Esophagus muscularis mucosa (tissue), 4 donors: ENCODE measurements at places on chromosomes 3 and 15. TPM values are rescaled to one million over a fixed set of nuclear protein-coding genes. Genes with fewer than 3 reads are reported as not detected.

- H3K27ac ChIP-seq, result no peak overlapping the region
- H3K4me1 ChIP-seq, result peaks cover 18% of the 10 kb centered on the region
- H3K27me3 ChIP-seq, result no peaks in the 10 kb centered on the region
- H3K4me3 ChIP-seq, result no peak overlapping the region
- no peak for DNase-seq
- H3K36me3 ChIP-seq, result no peaks in the 10 kb centered on the region
These were observed 192.5 kb upstream of the TPRG1 start for GRCh38 chr3:188979248-188979647.

The FMN1 gene
- 4.8 TPM for total RNA-seq

- H3K27me3 ChIP-seq, result no peaks in the 10 kb centered on the region
- no peaks in the 10 kb centered on the region for H3K36me3 ChIP-seq
- H3K4me1 ChIP-seq, result peaks cover 24% of the 10 kb centered on the region
- no peak for DNase-seq
- no peak overlapping the region for H3K27ac ChIP-seq
These were observed 21.6 kb downstream of the P3H2 start for GRCh38 chr3:190099099-190099498.

GRCh38 chr3:674116-674515 is 418.7 kb upstream of the CNTN6 start:
- no peaks in the 10 kb centered on the region for H3K4me1 ChIP-seq
- no peaks in the 10 kb centered on the region for H3K36me3 ChIP-seq
- no peak for DNase-seq
- no peak overlapping the region for H3K27ac ChIP-seq

The ERC2 gene
- total RNA-seq, result 1.7 TPM

- H3K27ac ChIP-seq, result no peak overlapping the region
- H3K36me3 ChIP-seq, result no peaks in the 10 kb centered on the region
- H3K4me1 ChIP-seq, result no peaks in the 10 kb centered on the region
- no peak for DNase-seq
- H3K27me3 ChIP-seq, result no peaks in the 10 kb centered on the region
These were observed 641.5 kb downstream of the PLOD2 start for GRCh38 chr3:145519398-145520047.

DNA sequence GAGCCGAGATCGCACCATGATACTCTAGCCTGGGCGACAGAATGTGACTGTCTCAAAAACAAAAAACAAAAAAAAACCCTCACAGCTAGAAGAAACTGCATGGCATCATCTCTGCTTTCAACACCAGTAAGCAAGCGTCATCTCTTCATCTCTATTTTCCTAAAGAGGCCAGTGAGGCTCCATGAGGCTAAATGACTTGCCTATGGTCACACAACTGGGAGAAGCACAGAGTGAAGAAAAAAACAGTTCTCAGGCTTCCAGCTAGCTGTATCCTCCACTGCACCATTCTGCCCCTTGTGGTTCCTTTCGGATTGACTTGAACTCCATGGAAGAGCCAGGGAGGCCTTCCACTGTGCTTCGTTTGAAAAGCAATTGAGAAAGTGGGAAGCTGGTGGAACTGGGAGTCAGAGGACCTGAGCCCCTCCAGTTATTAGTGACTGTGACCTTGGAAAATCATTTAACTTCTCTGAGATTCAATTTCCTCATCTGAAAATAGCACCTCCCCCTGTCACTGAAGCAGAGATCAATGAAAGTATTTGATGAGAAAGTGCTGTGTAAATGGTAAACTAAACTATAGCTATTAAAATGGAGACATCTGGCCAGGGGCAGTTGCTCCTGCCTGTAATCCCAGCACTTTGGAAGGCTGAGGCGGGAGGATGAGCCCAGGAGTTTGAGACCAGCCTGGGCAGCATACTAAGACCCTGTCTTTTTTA is 32.1 kb upstream of the DENND4A start:
- H3K4me1 ChIP-seq, result peaks cover 7% of the 10 kb centered on the region
- H3K4me3 ChIP-seq, result no peak overlapping the region

DNA sequence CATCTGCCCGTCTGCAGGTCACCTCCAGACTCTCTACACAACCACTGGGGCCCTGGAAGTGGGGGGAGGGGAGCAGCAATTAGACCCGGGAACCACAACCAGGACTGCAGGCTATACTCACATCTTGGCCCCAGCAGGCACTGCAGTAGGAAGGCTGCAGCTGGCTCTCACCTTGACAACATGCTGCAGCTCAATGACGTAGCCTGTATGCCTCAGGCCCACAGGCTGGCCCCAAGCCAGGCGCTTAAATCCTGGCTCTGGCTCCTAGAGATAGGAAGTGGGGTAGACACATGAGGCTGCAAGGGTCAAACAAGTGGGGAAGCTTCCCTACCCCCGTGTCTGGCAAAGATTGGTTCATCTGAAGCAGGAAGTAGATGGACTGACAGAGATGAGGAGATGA is 4.6 kb upstream of the QRICH1 start:
- H3K36me3 ChIP-seq, result peaks cover 71% of the 10 kb centered on the region
- no peak overlapping the region for H3K27ac ChIP-seq
- no peaks in the 10 kb centered on the region for H3K27me3 ChIP-seq
- no peak for DNase-seq
- no peak overlapping the region for H3K4me3 ChIP-seq

DNA sequence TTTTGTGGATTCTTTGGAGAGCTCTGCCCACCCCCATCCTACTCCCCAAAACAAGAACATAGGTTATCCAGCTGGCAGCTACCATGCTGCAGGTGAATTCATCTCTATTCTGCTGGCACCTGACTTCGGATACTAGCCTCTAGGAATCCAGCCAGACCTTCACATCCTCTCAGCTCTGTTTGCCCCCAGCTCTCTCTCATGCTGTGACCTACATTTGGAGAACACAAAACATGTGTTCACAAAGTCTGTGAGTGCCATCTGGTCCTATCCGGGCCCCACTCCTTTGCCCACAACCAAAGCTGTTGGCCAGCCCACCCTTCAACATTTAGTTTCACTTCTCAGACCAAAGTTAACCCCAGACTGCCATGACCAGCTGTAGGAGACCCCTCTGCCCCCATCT is 89.4 kb upstream of the C3orf80 start:
- H3K36me3 ChIP-seq, result no peaks in the 10 kb centered on the region
- H3K27ac ChIP-seq, result no peak overlapping the region
- H3K4me1 ChIP-seq, result no peaks in the 10 kb centered on the region
- no peaks in the 10 kb centered on the region for H3K27me3 ChIP-seq

- no peaks in the 10 kb centered on the region for H3K27me3 ChIP-seq
- no peak overlapping the region for H3K27ac ChIP-seq
- H3K4me1 ChIP-seq, result peaks cover 18% of the 10 kb centered on the region
- DNase-seq, result no peak
- H3K36me3 ChIP-seq, result no peaks in the 10 kb centered on the region
These were observed 193.9 kb upstream of the THRB start for GRCh38 chr3:24688446-24689148.

The CPLX3 gene
- not detected for total RNA-seq

- no peak overlapping the region for H3K4me3 ChIP-seq
- H3K36me3 ChIP-seq, result no peaks in the 10 kb centered on the region
- no peak overlapping the region for H3K27ac ChIP-seq
- no peaks in the 10 kb centered on the region for H3K27me3 ChIP-seq
- peaks cover 10% of the 10 kb centered on the region for H3K4me1 ChIP-seq
- peak; percentile 53 for DNase-seq
These were observed 28.5 kb upstream of the SNRK start for GRCh38 chr3:43257850-43258249.

The ECE2 gene
- 0.69 TPM for total RNA-seq

- no peak overlapping the region for H3K4me3 ChIP-seq
- no peaks in the 10 kb centered on the region for H3K4me1 ChIP-seq
- DNase-seq, result no peak
- no peaks in the 10 kb centered on the region for H3K36me3 ChIP-seq
These were observed 892.0 kb downstream of the NAALADL2 start for GRCh38 chr3:175751089-175751488.

DNA sequence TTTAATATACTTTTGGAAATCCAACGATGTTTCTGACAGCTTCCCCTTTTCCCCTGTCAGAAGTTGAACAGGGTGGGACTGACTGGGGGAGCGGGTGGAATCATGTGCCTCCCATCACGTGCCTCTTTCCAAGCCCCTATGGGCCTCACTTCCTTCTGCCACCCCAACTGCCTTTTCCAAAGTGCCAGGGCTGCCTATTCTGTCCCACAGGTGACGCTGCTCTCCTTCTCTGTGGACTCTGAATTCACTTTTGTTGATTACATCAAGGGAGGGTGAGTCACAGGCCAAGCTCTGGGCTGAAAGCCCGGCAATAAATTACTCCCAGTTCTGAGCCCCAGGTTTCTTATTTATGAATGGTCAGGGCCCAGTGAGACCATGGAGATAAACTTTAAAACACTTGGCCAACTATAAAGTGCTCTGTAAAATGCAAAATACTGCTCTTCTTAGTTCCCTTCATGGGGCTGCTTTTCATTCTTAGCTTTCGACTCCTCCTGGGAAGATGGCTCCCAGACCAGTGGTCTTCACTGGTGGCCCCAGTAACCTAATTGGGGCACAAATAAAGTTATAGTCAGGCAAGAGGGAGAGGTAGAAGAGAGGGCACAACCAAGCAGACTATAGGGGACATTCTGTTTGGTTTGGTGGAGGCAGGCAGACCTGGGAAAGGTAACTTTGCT is 12.3 kb downstream of the CPNE9 start:
- no peaks in the 10 kb centered on the region for H3K27me3 ChIP-seq
- peak; percentile 94 for DNase-seq
- no peaks in the 10 kb centered on the region for H3K36me3 ChIP-seq

The HRG gene
- total RNA-seq, result not detected

GRCh38 chr3:20809356-20809755 is 623.4 kb upstream of the SGO1 start:
- H3K27me3 ChIP-seq, result no peaks in the 10 kb centered on the region
- H3K27ac ChIP-seq, result no peak overlapping the region
- no peak for DNase-seq
- H3K36me3 ChIP-seq, result no peaks in the 10 kb centered on the region
- no peak overlapping the region for H3K4me3 ChIP-seq

- no peaks in the 10 kb centered on the region for H3K27me3 ChIP-seq
- H3K36me3 ChIP-seq, result no peaks in the 10 kb centered on the region
- H3K4me3 ChIP-seq, result no peak overlapping the region
- peaks cover 4% of the 10 kb centered on the region for H3K4me1 ChIP-seq
These were observed 51.2 kb downstream of the LRTM1 start for GRCh38 chr3:54876694-54877093.

GRCh38 chr3:18127859-18128681 is 297.1 kb downstream of the SATB1 start:
- H3K36me3 ChIP-seq, result no peaks in the 10 kb centered on the region
- H3K27ac ChIP-seq, result no peak overlapping the region
- H3K4me3 ChIP-seq, result no peak overlapping the region
- H3K4me1 ChIP-seq, result no peaks in the 10 kb centered on the region
- no peak for DNase-seq
- H3K27me3 ChIP-seq, result no peaks in the 10 kb centered on the region

- no peak overlapping the region for H3K27ac ChIP-seq
- H3K27me3 ChIP-seq, result no peaks in the 10 kb centered on the region
- DNase-seq, result no peak
- no peaks in the 10 kb centered on the region for H3K4me1 ChIP-seq
These were observed 110.1 kb upstream of the SKOR1 start for GRCh38 chr15:67715170-67715569.

The EXD1 gene
- not detected for total RNA-seq

DNA sequence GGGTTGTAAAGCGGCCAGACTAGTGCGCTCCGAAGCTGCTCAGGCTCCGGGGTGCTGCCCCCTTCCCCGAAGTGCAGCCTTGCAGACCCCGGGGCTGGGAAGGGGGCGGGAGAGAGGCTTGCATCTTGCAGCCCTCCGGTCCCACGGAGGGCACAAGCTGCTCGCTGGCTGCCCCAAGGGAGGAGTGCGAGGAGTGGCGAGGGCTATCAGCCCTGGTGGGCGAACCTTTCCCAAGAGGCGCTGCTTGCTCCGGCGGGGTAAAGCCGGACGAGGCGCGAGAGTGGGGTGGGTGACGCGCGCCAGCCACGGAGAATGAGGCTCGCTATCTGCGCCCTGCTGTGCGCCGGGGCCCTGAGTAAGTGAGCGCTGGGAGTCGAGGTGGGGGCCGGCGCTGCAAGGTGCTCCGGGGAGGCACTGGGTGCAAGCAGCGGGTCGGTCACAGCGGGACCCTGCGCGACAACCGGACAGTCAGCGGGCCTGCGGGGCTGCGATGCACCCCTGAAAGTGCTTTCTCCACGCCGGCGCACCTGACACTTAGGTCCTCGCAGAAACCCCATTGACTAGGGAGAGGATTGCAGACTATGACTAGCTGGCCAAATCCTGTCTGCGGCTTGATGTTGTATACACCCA is 12.7 kb upstream of the TOPBP1 start:
- H3K27me3 ChIP-seq, result peaks cover 12% of the 10 kb centered on the region
- H3K27ac ChIP-seq, result no peak overlapping the region
- no peak for DNase-seq
- peaks cover 11% of the 10 kb centered on the region for H3K4me1 ChIP-seq
- no peaks in the 10 kb centered on the region for H3K36me3 ChIP-seq

The SERPINI2 gene
- total RNA-seq, result 0.32 TPM

DNA sequence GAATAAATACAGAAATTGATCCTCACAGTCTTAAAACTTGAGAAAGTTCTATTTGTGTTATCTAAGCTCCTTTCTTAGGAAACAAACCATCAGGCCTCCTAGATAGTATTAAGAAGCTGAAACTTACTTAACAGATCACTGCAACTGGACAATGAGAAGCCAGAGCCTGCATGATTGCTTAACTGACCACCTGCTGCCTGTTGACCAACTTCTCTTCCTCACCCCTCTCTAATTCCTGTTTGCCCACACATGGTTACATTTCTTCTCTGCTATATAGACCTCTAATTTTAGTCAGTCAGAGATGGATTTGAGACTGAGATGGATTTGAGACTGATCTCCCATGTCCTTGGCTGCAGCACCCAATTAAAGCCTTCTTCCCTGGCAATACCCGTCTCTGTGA is 13.5 kb downstream of the CCPG1 start:
- peaks cover 2% of the 10 kb centered on the region for H3K4me1 ChIP-seq
- no peak for DNase-seq
- no peaks in the 10 kb centered on the region for H3K27me3 ChIP-seq
- H3K36me3 ChIP-seq, result peaks cover 5% of the 10 kb centered on the region
- no peak overlapping the region for H3K4me3 ChIP-seq
- H3K27ac ChIP-seq, result no peak overlapping the region

The MYL3 gene
- total RNA-seq, result 9.5 TPM

DNA sequence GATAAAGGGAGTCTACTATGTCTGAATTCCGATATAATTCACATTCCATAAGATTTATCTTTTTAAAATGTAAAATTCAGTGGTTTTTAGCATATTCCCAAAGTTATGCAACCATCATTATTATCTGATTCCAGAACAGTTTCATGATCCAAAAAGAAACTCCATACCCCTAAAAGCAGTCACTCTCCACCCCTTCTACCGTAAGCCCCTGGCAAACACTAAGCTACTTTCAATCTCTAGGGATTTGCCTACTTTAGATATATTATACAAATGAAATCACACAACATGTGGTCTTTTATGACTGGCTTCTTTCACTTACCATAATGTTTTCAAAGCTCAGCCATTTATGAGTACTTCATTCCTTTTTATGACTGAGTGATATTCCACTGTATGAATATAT is 65.6 kb downstream of the TMEM212 start:
- H3K4me3 ChIP-seq, result no peak overlapping the region
- H3K27ac ChIP-seq, result no peak overlapping the region
- H3K36me3 ChIP-seq, result no peaks in the 10 kb centered on the region
- H3K27me3 ChIP-seq, result no peaks in the 10 kb centered on the region
- H3K4me1 ChIP-seq, result no peaks in the 10 kb centered on the region
- DNase-seq, result no peak

The ZNF621 gene
- 18.5 TPM for total RNA-seq
